ENCODE measurements at places on chromosomes 4 and X.

DNA sequence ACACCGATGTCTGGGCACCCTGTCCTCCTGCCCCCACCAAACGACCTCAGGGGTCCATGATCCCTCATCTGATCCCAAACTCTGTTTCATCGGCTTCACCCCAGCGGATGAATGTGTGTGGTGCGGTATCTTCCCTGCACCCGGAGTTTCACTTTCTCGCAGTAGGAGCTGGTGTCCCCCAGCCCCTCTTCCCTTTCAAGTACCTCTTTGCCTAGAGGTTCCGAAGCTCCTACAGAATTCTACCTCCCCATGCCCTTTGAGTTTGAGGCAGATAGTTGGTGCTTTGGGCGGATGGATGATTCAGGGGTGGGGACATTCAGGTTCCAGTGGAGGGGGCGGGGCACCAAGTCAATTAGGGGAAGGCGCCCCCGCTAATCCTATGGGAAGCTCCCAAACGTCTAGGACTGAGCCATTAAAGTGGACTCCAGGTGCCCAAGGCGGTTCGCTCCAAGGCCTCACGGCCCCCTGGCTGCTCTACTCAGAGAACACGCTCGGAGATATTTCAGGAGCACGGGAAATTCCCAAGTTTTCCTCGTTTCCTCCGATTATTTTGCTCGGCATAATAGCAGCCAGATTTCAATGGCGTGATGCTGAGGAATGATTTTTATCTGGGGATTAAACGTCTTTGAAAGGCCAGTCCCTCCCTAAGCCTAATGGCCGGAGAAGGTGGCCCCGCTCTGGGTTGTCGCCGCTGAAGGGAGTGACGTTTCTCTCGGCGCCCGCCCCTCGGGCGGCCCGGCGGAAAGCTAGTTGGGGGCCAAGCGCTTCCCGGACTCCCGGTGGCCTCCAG lies 1.3 kb downstream of the MSX1 start:
- peaks cover 41% of the 10 kb centered on the region for H3K4me1 ChIP-seq
- H3K27me3 ChIP-seq, result peaks cover 100% of the 10 kb centered on the region
- peak overlapping the region; percentile 68 for H3K27ac ChIP-seq
- no peaks in the 10 kb centered on the region for H3K36me3 ChIP-seq
- DNase-seq, result peak; percentile 60

DNA sequence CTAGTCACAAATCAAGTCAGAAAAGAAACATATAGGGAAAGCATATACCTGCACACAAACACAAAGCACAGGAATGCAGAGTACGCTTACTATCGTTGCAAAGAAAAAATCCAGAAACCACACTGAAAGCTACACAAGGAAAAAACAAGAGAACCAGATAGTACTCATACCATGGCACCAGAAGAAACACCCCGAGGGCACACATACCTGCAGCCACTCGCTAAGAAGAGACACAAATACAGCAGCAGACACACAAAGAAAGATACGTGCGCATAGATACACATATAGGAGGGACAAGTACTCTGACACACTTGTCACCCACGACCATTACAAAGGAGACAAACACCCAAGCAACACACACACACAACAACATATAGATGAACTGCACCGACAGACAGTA lies 1.4 kb upstream of the SLC38A5 start:
- no peaks in the 10 kb centered on the region for H3K36me3 ChIP-seq
- no peak overlapping the region for H3K27ac ChIP-seq
- H3K4me3 ChIP-seq, result no peak overlapping the region
- no peaks in the 10 kb centered on the region for H3K27me3 ChIP-seq

DNA sequence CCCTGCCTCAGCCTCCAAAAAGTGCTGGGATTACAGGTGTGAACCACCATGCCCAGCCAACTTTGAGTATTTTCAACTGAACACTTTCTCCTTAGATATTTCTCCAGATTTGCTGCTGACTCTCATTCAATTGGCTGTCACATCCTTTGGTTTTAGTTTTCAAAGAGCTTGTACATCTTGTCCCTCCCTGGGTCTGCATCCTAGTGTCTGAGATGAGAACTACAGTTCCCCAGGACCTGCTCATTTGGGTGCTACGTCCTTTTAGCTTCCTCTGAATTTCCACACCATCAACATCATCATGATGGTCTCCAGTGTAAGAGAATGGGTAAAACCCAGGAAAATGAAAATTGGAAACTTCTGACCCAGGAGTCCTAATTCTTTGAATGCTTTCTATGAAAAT lies 312.9 kb downstream of the NLGN4X start:
- no peak overlapping the region for H3K27ac ChIP-seq
- DNase-seq, result no peak
- H3K4me1 ChIP-seq, result no peaks in the 10 kb centered on the region
- no peaks in the 10 kb centered on the region for H3K36me3 ChIP-seq

GRCh38 chrX:1463581-1463980 lies 10.9 kb upstream of the ASMTL start:
- DNase-seq, result no peak
- peaks cover 32% of the 10 kb centered on the region for H3K4me1 ChIP-seq
- H3K36me3 ChIP-seq, result no peaks in the 10 kb centered on the region
- H3K27me3 ChIP-seq, result no peaks in the 10 kb centered on the region
- H3K4me3 ChIP-seq, result no peak overlapping the region

- DNase-seq, result no peak
- H3K36me3 ChIP-seq, result no peaks in the 10 kb centered on the region
- no peak overlapping the region for H3K4me3 ChIP-seq
- H3K27ac ChIP-seq, result no peak overlapping the region
- no peaks in the 10 kb centered on the region for H3K27me3 ChIP-seq
Observed at GRCh38 chr4:66178906-66179305, 508.6 kb upstream of the EPHA5 start.

GRCh38 chr4:1459081-1459721 lies 53.0 kb upstream of the NKX1-1 start:
- no peak overlapping the region for H3K27ac ChIP-seq
- peak; percentile 1 for DNase-seq
- H3K4me3 ChIP-seq, result no peak overlapping the region
- peaks cover 42% of the 10 kb centered on the region for H3K27me3 ChIP-seq
- no peaks in the 10 kb centered on the region for H3K4me1 ChIP-seq

DNA sequence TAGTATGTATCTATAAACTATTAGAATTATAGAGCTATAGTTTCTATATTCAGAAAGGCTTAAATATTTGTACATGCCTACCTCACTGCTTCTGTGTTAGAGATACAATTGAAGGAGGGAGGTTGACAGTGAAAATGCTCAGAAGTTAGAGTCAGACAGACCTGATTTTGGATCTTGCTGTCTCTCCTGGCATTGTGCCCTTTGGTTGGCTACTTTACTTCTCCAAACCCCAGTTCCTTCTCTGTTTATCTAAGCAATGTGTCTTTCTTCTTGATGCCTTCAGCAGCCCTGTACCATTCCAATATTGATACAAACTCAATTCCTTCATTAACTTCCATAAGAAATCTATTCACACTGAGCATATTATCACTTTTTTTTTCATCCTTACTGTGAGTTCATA lies 28.7 kb downstream of the CCNG2 start:
- no peak overlapping the region for H3K27ac ChIP-seq
- DNase-seq, result no peak
- H3K4me3 ChIP-seq, result no peak overlapping the region
- H3K4me1 ChIP-seq, result no peaks in the 10 kb centered on the region
- H3K36me3 ChIP-seq, result no peaks in the 10 kb centered on the region
- no peaks in the 10 kb centered on the region for H3K27me3 ChIP-seq

Data from stomach (tissue), 19 donors.